ENCODE measurements at places on chromosomes 1 and 21.

DNA sequence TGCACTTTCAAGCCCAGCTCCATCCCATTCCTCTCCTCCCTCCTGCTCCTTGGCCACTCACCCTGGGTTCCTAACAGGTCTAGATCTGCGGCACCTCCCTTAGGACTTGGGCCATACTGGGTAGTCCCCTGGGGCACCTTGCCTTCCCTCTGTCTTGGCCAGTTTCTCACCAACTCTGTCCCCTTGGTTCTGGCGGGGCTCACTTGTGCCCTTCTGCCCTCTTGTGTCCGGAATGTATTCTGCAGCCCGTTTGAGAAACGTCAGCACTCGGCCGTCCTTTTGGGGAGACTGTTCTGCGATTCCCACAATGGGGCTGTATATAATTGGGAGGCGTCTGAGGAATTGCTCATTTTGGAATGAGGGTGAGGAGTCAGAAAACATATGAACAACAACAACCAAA, 162.4 kb downstream of the ZSCAN20 start:
- DNase-seq, result peak; percentile 51

- DNase-seq, result no peak
Measured at GRCh38 chr1:65064981-65065380, 83.0 kb upstream of the AK4 start.

- no peak for DNase-seq
Measured at GRCh38 chr1:6951536-6951935, 166.3 kb downstream of the CAMTA1 start.

DNA sequence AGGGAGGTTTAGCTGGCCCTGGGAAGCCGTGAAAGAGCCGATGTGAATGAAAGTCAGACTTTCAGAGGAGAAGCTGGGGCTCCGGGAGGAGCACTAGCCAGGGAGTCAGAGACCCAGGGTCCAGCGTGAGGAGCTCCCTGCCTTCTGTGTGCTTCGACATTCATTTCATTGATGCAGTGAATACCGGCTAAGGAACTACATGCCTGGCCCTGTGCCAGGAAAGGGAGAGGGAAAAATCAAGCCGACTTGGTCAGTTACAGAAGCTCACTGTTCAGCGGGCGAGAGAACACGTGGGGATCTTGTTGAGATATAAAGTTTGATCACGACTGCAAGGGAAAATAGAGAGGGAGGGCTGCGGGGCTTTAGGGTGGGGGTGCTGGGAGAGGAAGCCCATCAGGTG, 76.7 kb upstream of the RUNX3 start:
- peak; percentile 23 for DNase-seq
